Sigmoid colon (tissue), 7 donors: ENCODE measurements at places on chromosomes 6 and 20. TPM values are rescaled to one million over a fixed set of nuclear protein-coding genes. Genes with fewer than 3 reads are reported as not detected.

LRFN2 gene
- not detected for total RNA-seq

WFDC12 gene
- total RNA-seq, result not detected

HSPA12B gene
- total RNA-seq, result 6.1 TPM

BPIFB4 gene
- total RNA-seq, result not detected

SRMS gene
- total RNA-seq, result not detected

PRL gene
- total RNA-seq, result not detected

TFAP2B gene
- under 0.01 TPM for total RNA-seq

DNAH8 gene
- not detected for total RNA-seq

RBPJL gene
- not detected for total RNA-seq

ADAT2 gene
- total RNA-seq, result 3.2 TPM

TCF15 gene
- 0.36 TPM for total RNA-seq

HNF4A gene
- total RNA-seq, result 1.1 TPM
